ENCODE measurements at places on chromosomes 13 and 19.
A peak's percentile ranks its signal among the peaks of the same experiment; 100 is the strongest.

DNA sequence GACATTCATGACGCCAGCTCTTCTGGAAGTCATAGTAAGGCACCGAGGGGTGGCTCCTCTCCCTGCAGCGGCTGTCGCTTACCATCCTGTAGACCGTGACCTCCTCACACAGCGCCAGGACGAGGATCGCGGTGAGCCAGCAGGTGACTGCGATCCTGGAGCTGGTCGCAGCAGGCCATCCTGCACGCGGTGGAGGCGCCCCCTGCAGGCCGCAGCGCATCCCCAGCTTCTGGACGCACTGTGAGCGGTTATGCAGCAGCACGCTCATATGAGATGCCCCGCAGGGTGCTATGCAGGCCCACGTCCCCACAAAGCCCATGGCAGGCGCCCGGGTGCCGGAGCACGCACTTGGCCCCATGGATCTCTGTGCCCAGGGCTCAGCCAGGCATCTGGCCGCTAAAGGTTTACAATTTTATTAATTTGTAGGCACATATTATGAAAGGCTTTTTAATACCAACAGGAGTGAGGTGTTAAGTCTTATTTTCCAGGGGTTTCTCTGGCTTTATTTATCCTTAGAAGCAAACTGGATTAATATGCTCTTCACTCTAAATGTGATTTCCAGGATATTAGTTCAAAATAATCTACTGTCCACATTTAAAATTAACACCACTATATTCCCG is 35.6 kb upstream of the PSPC1 start:
- no peak for DNase-seq

DNA sequence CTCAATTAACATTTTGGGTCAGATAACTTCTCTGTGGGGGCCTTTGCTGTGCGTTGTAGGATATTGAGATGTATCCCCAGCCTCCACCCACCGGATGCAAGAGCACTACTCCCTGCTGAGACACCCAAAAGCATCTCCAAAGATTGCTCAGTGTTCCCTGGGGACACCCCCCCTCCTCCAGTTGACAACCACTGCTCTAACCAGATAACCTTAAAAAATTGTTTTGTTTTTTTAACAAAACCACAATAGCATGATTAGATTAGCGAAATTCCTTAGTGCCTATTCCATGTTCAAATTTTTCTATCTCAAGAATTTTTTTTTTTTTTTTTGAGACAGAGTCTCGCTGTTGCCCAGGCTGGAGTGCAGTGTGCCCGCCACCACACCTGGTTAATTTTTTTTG is 2.6 kb upstream of the EPN1 start:
- peak; percentile 93 for DNase-seq

- no peak for DNase-seq
These were observed 465.9 kb upstream of the ATXN8OS start for GRCh38 chr13:69641773-69642172.

- DNase-seq = peak; percentile 38
These were observed 594 bp downstream of the ZNF146 start for GRCh38 chr19:36215276-36216123.

GRCh38 chr13:109644069-109644750 is 142.2 kb downstream of the IRS2 start:
- DNase-seq = no peak

DNA sequence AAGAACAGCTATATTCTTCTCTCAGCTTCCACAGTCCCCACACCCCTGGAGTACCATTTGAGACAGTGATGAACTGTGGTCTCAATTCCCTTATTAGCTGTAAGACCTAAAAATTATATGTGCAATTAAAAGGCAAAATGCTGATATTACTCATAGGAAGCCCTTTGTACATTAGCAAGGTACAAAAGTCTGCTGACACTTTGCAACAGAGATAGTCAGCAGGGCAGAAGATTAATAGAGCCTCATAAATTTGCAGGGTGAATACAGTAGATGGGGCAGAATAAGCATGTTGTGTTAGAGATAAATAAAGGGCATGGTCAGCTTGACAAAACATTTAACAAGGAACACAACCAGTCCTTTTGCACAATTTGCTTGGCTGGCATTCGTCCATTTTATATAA is 210.0 kb upstream of the OBI1 start:
- no peak for DNase-seq
